ENCODE measurements at places on chromosomes 6 and 20. TPM values are rescaled to one million over a fixed set of nuclear protein-coding genes. Genes with fewer than 3 reads are reported as not detected.

The NRN1 gene
- total RNA-seq: 7.0 TPM

The NOTCH4 gene
- 22.0 TPM for total RNA-seq

DNA sequence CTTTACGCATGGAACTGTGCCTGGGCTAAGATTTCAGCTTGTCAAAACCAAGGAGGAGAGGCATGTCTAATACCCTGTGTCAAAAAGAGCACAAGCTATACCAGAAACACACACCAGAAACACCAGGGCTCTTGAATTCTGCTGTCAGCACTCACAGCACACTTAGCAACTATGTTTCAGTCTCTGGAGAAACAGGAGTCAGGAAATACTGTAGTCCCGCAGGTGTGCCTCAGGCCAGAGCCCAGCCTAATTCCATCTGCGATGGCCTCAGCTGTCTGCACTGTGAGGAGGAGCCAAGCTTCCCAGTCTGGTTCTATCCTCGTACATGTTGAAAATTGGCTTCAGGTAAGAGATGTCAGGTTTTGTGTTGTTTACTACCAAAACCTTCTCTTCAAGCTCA lies 31.6 kb downstream of the MTRES1 start:
- DNase-seq: no peak

The EDN3 gene
- 2.4 TPM for total RNA-seq

DNA sequence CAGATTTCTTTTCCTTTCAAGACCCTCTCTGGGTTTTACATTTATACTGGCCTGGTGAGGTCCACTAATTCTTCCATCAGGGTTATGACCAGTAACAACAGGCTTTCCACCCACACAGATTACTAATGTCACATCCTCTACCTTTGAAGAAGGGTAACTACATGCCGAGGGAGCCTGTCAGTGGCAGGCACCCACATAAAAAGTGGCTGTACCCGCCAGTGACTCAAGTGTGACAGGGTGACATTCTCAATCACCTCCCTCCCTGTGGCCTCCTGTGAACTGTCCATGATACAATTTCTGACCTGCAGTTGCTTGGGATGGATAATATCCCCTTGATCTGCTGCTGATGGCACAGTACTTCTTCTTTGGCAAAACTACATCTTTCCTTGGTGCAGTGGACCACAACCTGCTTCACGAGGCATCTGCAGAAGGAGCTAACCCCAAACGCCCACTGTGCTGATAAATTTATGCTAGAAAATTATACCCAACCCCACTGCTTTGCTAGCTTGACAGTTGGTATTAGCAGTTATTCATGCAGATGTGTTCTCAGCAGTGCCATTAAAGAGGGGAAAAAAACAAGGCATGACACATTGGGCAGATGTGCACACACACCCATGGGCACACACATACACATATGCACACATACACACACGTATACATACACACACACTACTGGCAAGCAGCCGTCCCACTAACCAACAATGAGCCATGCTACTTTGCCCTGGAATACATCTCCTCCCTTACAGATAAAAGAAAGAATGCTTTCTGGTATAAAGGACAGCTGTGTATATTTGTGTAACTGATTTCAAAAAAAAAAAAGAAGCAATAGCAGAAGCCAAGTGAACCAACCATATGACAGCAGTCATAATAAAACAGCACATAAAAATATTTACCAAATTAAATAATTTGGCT lies 20.8 kb downstream of the GFOD1 start:
- no peak for DNase-seq

DNA sequence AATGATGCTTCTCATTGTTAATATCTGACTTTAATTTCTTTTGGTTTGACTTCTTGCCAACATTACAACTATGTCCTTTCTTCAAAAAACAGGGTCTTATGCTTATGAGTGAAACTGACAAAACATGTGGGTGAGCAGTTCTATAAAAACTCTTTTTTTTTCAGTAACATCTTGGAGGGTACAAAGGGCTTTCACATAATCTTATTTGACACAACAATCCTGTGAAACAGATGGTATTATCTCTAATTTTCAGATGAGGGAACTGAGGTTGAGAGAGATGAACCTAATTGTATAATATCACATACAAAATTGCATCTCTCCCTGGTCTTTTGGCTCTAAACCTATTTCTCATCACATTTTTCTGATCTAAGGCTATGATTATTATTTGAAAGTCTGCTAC lies 38.3 kb downstream of the MAPK14 start:
- no peak for DNase-seq

The SLC52A3 gene
- 2.2 TPM for total RNA-seq

The OTOR gene
- not detected for total RNA-seq

The ZNF133 gene
- 37.3 TPM for total RNA-seq

DNA sequence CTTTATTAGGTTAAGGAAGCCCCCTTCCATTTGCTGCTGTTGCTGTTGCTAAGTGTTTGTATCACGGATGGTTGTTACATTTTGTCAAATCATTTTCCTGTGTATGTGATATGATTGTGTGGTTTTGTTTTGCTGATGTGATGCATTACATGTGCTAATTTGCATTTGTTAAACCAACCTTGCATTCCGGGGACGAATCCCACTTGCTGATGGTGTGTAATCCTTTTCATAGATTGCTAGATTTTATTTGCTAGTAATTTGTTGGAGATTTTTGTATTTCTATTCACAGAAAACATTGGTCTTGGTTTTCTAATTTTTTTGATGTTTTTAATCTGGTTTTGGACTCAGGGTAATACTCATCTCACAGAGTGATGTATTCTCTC lies 167.8 kb downstream of the WDR27 start:
- DNase-seq: no peak

The BCAS1 gene
- 1.7 TPM for total RNA-seq

- no peak for DNase-seq
Measured at GRCh38 chr6:56513631-56514030, 129.1 kb downstream of the DST start.

GRCh38 chr6:144878577-144878976 lies 593.4 kb downstream of the UTRN start:
- no peak for DNase-seq

DNA sequence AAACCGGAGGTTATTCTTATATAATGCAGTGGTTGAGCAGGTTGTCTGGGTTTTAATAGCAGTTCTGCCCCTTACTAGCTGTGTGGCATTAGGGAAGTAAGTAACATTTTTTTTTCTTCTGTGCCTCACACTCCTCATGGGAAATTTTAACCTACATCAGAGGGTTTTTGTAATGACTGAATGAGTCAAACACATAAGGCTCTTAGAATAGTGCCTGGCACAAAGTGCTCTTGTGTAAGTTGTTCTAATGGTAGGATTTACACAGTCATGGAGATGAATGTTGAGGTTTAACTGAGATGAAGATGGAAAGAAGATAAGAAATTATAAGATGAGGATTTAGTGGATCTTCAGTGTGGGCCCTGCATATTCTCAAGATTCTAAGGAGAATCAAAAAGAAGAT lies 68.4 kb upstream of the PHIP start:
- DNase-seq: no peak

GRCh38 chr6:6565488-6565887 lies 23.0 kb upstream of the LY86 start:
- DNase-seq: no peak

The ZBTB46 gene
- 3.4 TPM for total RNA-seq

- DNase-seq: no peak
Measured at GRCh38 chr20:24953209-24953575, 4.1 kb downstream of the CST7 start.

DNA sequence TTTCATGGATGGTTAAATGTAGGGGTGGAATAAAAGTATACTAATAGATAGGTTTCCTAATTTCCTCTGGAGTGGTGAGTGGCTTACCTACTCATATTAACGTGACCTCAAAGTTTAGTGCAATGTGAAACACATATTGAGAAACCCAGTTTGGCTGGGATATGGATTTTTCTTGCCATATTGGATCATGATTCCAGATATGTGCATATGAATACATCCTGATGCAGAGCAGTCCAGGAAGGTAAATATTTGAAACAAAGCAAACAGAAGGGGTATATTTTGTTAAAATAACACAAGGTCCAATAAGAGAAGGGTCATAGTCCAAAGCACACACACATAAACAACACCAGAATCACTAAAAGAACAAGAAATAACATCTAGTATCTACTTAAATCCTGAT lies 608.1 kb downstream of the PKHD1 start:
- DNase-seq: no peak

The EYS gene
- not detected for total RNA-seq

GRCh38 chr6:38319256-38320212 lies 320.2 kb downstream of the BTBD9 start:
- DNase-seq: no peak

The ULBP1 gene
- 0.34 TPM for total RNA-seq

The CEP162 gene
- 2.0 TPM for total RNA-seq

DNA sequence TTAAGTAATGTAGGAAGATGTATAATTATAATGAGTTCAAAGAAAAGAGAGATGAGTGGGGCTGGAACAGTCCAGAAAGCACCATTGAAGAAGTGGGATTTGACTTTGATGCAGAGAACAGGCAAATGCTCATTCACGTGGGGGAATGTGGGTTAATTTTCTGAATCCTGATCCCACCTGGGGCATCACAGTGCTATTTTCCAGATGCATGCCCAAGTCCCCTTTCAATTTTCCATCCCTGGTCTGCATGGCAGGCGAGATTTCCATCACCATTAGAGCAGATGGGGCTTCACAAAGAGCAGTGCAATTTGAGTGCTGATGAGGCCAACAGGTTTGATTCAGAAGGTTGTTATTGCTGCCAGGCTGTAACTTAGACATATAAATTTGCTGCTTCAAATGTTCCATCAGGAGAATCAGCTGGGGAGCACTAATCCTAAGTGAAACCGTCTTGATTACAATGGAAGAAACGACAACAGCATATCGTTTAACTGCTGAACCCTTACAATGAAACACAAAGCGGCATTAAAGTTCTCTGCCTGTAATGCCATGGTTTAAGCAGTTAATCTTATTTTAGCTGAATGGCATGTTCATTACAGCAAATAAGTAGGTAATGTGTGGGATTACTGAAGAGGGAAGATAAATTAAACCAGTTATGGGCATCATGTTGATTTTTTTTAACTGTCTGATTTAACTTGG lies 45.2 kb downstream of the OSTM1 start:
- DNase-seq: no peak

- DNase-seq: no peak
Measured at GRCh38 chr6:127933852-127934840, 33.3 kb upstream of the THEMIS start.

DNA sequence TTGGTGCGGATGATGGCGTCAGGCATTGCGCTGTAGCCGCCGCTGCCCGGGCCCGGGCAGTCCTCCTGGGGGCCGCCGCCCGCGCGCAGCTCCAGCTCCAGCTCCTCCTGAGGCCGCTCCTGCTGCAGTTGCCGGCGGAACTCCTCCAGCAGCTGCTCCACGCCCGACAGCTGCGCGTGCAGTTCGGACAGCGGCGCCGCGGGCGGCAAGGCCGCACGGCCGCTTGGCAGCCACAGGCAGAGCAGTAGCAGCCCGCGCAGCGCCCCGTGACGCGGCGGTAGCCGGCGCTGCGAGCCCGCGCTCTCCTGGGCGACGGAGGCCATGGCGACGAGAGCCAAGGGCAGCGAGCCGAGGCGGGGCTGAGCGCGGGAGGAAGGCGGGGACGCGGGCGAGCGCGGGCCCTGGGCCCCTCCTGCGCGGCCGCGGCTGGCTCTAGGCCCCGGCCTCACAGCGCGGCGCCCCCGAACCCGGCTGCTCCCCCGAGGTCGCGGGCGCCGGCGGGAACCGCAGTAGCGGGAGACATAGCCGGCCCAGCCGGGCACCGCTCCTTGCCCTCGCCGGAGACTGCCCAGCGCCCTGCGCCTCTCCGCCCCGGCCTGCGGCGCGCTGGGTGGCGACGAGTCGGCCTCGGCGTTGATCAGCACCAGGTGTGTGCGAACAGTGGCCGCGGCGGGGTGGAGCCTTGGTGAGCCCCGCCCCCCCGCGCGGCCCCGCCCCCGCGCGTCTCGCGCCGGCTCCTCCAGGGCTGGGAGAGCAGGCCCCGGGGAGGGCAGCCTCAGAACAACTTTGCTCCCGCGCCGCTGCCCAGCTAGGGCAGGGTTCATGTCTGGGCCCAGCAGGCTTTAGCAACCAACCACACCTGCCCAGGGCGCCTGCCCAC lies at the start of gene LRP11:
LRP11 (minus strand) TSS at position 662 of the 880 bp plus-strand sequence; CDS start at position 323, 339 bp downstream.
- peak; percentile 91 for DNase-seq

DNA sequence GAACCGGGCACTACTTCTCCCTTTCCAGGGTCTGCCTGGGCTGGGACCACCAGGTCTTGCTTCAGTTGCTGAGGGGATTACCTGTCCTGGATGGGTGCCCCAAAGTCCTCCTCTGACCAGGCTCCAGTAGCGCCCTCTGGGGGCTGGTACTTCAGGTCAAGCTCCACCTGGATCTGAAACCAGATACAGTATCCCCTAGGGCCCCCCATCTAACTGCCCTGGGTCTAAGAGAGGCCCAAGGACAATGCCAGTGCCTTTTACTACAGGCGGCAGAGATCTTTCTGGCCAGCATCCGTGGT lies 11.2 kb upstream of the SPAG4 start:
- peak; percentile 41 for DNase-seq

DNA sequence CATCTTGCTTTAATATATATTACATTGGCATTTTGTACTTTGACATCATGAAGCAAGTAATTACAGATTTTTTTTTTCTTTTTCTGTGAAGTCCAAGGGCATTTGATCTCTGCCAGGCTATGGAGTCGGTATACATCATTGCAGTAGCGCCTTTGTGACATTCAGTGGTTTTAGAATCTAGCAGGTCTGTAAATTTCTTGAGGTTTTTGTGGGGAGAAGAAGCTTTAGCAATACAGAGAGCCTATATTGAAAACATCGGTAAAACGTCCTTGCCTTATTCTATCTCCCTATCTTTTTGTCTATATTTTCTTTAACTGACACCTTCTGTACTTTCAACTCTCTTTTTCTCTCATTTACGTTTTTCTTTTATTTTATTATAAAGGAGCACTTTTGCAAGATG lies 47.2 kb downstream of the DUSP22 start:
- no peak for DNase-seq

Measured in suprapubic skin (tissue), 4 donors.